ENCODE measurements at places on chromosomes 16 and 17.

GRCh38 chr16:74832228-74832627 is 57.6 kb upstream of the FA2H start:
- DNase-seq = no peak

- DNase-seq = no peak
Observed at GRCh38 chr16:88570691-88571092, 489 bp downstream of the ZC3H18 start.

- no peak for DNase-seq
Observed at GRCh38 chr17:81337476-81337879, 42.4 kb upstream of the SLC38A10 start.

DNA sequence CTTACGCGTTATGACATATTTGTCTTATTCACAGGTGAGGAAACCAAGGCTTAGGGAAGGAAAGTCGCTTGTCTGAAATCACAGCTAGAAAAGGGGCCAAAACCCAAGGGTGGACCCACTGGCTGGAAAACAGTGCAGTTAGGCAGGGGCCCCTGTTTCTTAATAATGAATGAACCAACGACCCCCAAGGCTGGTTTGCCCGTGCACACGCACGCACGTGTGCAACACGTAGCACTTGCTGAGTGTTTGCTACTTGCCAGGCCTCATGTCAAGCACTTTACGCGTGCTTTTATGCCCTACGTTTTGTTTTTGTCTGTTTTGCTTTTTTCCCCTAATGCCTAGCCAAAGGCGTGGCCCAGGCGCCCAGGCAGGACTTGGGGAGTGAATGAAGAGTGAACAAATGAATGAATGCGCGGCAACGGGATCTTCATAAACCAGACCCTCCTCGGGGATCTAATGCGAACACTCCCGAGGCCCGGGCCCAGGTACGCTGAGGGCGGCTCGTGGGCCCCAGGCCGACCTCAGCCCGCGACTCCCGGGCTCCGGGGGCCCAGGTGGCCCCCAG is 571 bp upstream of the USP10 start:
- no peak for DNase-seq

- no peak for DNase-seq
Observed at GRCh38 chr16:65106757-65107156, 15.1 kb downstream of the CDH11 start.

Data from NCI-H460 (cell line).